NCI-H2081 (cell line): ENCODE measurements at places on chromosomes 1 and 21.

DNA sequence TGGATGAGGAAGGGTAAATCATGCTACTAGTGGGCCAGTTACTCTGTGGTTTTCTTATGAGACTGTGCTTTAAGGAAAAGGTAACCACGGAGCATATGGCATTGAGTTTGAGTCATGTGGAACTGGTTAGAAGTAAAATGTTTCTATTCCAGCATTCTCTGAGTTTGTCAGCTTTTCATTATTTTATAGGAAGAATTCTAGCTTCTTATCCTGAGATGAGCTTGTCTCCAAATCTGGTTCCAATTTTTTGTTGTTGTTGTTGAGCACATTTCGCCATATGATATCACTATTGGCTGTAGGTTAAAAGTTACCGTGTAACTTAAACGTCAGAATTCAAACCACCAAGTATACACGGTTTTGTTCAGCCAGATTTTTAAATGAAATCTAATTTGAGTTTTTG, 69.9 kb downstream of the ATF6 start:
- DNase-seq, result no peak

GRCh38 chr1:5142389-5142788, 488.0 kb downstream of the AJAP1 start:
- no peak for DNase-seq

GRCh38 chr1:91884459-91885212, 1.3 kb downstream of the TGFBR3 start:
- DNase-seq, result peak; percentile 15

DNA sequence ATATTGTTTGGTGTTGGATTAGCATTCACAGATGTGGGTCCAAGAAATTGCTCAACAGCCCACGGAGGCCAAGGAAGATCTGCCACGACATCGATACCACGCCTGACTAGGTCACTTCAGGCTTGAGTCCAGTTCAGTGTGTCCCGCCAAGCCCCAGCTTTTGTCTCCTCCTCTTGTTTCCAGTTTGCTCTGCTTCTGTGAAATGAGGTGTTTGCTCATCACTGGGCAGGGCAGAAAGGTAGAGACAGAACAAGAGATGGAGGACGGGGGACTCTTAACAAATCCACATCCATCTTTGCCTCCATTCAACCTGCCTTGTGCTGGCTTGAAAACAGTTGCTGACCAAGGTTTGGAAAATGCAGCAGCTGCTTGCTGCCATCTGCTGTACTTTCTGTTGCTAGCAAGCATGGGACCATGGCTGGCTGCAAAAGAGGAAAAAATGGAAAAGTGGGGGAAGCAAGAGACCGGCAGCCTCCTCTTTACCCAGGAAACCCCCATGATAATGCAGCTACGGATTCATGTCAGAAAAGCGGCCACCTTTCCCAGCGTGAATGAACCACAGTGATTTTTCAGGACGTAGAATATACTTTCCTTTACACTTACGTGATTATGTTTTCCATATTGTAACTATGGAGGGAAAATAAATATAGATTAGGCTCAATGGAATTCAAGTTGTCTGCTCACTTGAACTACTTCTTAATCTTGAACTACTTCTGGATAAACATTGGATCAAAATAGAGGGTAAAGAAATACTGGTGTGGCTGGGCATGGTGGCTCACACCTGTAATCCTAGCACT, 80.2 kb upstream of the GREM2 start:
- DNase-seq, result peak; percentile 38

GRCh38 chr1:42943166-42943565, 15.5 kb downstream of the SLC2A1 start:
- DNase-seq, result no peak
